NCI-H510A (cell line): ENCODE measurements at places on chromosomes 2 and 18.

GRCh38 chr2:54595999-54596902 is 127.2 kb upstream of the EML6 start:
- DNase-seq: no peak

DNA sequence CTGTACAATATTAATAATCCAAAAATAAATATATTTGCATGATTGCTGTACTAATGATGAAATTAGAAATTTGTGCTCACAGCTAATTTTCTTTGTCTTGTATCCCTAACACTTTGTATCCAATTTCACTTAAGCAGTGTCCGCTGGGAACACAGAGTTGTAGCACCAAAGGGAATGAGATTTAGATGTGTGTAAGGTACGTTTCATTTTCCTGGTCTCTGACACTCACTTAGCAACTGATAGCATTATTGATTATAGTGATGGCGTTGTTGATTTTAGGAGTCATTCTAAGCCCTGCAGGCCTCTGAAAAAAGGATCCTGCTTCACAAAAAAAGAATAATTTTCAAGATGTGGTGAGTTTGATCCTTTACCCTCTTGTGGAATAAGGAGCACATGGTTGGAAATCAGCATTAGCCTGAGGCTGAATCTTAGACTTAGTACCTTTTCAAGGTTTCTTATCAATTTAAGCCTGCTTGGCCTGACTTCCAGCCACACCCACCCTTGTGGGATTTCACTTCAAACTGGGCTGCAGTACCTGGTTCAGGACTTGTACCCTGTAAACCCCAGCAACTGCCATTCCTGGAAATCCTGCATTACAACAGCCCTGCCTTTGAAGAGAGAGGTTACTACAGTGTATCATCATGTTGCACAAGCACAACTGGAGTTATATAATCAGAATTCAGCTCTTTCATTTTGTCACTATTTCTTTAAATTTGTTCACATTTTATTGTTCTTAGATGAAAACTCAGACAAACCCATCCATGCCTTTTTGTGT is 116.2 kb downstream of the RND3 start:
- no peak for DNase-seq

DNA sequence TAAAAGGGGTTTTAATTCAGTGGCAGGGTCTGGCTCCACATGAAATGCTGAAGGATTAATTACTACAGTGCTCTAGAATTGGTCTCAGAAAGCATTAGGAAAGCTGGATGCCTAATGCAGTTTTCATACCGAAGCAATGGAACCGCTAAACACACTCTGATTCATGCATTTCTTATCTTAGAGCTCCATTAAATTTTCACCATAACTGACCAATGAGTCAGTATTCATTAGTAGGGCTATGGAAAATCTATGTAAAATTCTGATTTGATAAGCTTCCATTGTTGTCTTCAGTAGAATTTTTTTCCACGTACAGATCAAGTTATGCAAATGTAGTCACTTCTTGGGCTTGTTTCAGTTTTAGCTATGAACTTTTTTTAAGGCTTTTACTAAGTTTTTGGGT is 359.9 kb downstream of the ARHGAP15 start:
- no peak for DNase-seq

GRCh38 chr18:35376393-35376741 is 770 bp downstream of the ZNF396 start:
- DNase-seq: peak; percentile 25
